Stimulated activated CD8-positive, alpha-beta memory T cell treated with anti-CD3 and anti-CD28 coated beads, Interleukin-4, amount 100 ng/mL, for 4 hours (primary cell): ENCODE measurements at places on chromosomes 3 and 15.

GRCh38 chr15:76983590-76984375 lies 11.1 kb upstream of the PSTPIP1 start:
- DNase-seq, result no peak

- DNase-seq, result no peak
These were observed 300.6 kb downstream of the SATB1 start for GRCh38 chr3:18124501-18124900.

GRCh38 chr15:54011656-54012055 lies 33.4 kb downstream of the UNC13C start:
- DNase-seq, result no peak

DNA sequence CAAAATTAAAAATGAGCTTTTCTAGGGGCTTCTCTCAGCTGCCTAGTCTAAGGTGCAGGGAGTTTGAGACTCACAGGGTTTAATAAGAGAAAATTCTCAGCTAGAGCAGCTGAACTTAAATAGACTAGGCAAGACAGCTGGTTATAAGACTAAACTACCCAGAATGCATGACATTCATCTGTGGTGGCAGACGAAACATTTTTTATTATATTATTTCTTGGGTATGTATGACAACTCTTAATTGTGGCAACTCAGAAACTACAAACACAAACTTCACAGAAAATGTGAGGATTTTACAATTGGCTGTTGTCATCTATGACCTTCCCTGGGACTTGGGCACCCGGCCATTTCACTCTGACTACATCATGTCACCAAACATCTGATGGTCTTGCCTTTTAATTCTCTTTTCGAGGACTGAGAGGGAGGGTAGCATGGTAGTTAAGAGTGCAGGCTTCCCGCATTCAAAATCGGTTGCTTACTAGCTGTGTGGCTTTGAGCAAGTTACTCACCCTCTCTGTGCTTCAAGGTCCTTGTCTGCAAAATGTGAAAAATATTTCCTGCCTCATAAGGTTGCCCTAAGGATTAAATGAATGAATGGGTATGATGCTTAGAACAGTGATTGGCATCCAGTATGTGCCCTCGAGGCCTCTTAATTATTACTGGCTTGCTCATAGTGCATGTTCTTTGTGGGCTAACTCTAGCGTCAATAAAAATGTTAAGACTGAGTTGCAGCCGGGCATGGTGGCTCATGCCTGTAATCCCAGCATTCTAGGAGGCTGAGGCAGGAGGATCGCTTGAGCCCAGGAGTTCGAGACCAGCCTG lies 984 bp downstream of the CCR5 start:
- DNase-seq, result no peak

GRCh38 chr3:177852001-177852807 lies 654.9 kb upstream of the TBL1XR1 start:
- DNase-seq, result no peak

GRCh38 chr15:68962465-68962864 lies 32.1 kb downstream of the SPESP1 start:
- DNase-seq, result no peak

DNA sequence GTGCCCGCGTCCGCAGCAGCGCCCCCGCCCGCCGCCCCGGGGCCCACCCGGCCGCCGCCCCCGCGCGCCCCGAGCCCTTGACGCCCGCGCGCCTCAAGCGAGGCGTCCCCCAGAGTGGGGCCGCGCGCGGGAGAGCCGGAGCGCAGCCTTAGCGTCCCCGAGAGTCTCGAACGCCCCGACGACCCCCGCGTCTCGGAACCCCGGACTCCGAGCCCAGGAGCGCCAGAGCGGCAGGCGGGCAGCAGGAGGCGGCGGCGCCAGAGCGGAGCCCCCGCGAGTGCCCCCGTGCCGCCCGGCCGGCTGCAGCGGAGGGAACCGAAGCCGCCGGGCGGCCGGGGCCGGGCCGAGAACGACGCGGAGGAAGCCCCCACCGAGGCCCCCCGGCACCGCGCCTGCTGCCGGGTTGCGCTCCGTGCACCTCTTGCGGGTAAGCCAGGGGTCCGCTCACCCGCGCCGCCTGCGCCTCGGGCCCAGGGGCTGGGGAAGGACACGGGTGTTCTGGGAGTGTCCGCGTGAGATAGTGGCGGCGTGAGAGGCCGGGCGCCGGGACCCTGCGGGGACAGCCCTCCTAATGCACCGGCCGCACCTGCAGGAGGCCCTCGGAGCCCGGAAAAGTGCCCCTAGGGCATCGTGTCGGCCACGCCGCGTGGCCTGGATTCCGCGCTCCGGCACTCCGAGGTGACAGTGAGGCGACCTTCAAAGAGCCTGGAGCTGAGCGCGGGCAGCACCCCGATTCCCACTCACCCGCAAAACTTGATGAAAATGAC lies 52.0 kb upstream of the ULK4 start:
- no peak for DNase-seq

GRCh38 chr3:126577261-126577660 lies 18.5 kb upstream of the C3orf22 start:
- DNase-seq, result no peak

DNA sequence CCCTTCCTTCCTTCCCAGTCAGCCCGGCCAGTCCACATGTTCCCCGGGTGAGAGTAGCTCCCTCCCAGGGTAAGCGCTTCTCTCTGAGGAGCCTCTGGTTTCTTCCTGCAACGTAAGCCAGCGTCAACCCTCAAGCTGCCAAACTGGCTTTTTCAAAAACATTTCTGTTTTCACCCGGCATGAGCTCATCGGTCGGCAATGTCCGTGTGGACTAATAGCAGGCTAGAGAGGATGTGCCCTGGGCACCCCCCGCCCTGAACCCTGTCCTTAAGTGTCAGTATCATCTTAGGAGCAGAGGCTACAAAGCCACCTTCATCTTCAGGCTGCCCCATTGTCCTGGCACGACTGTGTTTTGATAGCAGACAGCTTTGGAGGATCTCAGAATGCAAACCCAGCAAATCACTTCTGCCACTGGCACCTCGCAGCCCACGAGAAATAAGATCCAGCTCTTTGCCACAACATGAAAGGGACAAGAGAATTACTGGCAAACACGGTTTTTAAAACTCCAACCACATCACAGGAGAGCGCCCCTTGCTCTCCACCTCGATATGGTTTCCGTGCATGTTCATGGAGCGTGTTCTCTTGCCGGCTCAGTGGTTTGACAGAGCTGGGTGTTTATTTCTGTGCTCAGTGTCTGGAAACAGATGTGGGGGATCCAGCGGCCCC lies 9.9 kb downstream of the ALDH1A3 start:
- DNase-seq, result no peak

- DNase-seq, result no peak
These were observed 96.4 kb upstream of the NANOGP8 start for GRCh38 chr15:35181538-35181937.

GRCh38 chr3:191792580-191792979 lies 331.6 kb downstream of the PYDC2 start:
- DNase-seq, result no peak

DNA sequence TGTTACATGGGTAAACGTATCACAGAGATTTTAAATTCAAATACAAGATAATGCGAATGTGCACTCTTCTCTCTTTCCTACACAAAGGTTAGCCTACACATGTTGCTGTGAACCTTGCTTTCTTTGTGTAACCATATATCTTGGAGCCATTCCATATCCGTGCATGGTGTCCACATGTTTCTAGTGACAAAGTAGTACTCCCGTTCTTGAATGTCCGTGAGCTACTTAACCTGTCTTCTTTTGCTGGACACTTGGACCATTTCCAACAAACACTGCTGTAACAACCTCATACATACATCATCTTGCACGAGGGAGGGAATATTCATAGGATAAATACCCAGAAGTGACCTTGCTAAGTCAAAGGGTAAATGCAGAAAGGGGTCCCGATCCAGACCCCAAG lies 75.0 kb downstream of the STRIT1 start:
- no peak for DNase-seq

DNA sequence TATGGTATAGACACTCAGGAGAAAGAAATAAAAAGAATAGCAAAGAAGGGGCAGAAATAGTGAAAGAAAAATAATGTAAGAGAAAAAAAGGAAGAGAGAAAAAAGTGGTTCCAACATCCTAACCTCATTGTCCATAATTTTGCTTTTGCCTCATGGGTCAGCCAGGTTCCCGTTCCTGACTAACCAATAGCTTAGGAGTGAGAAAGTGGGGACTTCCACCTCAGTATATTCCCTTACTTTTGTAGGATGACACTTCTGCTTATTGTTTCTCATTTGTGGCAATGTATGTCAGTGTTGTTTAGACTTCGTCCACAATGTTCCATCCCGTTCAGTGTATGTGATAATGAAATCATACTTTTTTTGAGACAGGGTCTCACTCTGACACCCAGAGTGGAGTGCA lies 9.3 kb upstream of the SLC12A8 start:
- DNase-seq, result no peak

- no peak for DNase-seq
These were observed 235.4 kb downstream of the FMN1 start for GRCh38 chr15:32959077-32959476.

DNA sequence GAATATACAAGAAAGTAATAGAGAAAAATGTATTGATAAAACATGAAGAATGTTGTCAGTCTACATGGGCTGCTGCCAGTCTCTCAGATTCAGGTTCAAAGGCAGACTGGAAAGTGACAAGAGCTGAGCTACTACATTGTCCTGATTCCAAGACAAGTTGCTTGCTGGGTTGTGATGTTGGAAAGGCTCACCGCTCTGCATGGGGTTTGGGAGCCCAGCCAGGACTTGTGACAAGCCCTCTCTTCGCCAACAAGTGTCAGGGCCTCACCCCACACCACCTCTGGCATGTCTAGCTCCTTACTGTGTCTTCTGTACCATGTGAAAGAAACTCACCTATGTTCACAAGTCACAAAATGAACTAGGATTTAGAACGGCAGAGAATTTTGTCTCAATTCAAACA lies 43.0 kb upstream of the SH3GL3 start:
- DNase-seq, result no peak

- no peak for DNase-seq
These were observed 19.2 kb upstream of the EPHB1 start for GRCh38 chr3:134775831-134776230.

- DNase-seq, result no peak
These were observed 165.3 kb upstream of the BHLHE40 start for GRCh38 chr3:4813909-4814304.

- no peak for DNase-seq
These were observed 6.3 kb downstream of the SH3BP5 start for GRCh38 chr3:15326037-15326436.
